ENCODE measurements at places on chromosomes 3 and 15.
A peak's percentile ranks its signal among the peaks of the same experiment; 100 is the strongest.

GRCh38 chr15:36106640-36107335 lies 472.6 kb upstream of the CDIN1 start:
- no peak for DNase-seq

GRCh38 chr3:103002425-103003176 lies 567.8 kb downstream of the ZPLD1 start:
- DNase-seq: no peak

DNA sequence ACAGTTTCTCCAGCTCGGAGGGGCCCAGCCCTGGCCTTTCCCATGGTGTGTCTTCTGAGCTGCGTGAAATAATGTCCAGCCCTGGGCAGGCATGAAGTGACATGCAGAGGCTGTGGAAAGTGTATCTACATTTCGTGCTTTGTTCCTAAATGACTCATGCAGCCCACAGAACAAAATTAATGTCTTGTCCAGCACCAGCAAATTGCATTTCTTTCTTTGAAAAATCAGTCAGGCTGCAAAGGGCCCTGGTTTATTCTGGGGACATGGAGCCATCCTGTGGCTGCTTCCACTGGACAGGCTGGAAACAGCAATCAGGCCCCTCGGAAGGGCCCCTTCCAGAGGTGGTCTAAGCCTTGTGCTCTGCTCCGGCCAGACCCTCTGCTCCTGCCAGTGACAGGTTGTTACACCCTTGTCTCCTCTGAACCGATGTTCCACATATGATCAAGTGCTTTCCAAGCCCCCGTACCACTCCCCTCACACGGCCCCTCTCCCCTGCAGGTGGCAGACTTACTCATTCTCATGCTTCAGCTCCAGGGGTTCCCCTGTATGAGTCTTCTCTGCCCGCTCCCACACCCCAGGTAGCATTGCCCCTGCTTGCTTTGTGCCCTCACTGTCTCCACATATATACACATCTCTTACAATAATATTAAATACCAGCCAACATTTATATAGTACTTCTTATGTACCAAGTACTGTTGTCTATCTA lies 33.7 kb downstream of the CRYGS start:
- no peak for DNase-seq

GRCh38 chr15:45384700-45385099 lies 6.4 kb upstream of the GATM start:
- no peak for DNase-seq

DNA sequence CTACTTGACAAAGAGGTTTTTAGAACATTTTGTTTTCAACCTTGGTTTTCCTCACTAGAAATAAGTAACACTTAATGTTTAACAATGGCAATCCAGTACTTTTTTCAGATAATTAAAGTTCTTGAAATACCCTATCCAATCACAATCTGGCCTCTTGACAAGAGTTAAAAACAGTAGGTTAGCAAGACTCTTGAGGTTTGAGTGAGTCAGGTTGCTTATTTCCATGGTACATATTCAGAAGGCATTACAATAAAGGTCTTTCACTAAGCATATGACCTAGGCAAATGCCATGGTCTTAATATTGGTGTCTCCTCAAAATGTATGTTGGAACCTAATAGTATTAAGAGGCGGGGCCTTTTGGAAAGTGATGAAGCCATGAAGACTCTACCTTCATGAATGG lies 5.6 kb downstream of the SUCNR1 start:
- no peak for DNase-seq

GRCh38 chr3:56157693-56158362 lies 310.4 kb downstream of the ERC2 start:
- peak; percentile 1 for DNase-seq

DNA sequence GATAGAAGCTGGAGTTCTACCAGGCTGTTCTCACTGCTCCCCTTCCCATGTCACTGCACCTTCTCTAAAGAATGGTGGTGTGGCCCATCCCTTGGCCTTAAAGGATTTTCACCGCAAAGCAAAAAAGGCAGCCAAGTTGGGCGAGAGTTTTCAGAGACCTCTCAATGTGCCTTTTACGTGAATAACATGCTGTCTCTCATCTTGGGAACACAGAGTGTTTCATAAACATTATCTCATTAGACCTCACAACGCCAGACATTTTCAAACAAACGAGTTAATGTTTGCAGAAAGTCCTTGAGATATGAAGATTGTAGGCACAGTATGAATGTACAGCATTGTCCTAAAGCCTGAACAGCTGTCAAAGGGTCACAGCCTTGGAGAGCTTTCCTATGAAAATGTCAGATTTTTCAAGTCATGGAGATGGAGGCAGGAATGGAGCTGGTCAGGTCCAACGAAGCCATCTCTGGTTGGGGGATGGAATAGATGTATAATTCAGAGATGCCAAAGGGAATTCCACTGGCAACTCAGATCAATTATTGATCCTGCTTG lies 21.3 kb downstream of the TM4SF1 start:
- DNase-seq: no peak

- DNase-seq: no peak
Observed at GRCh38 chr3:80898211-80898610, 863.2 kb downstream of the GBE1 start.

- no peak for DNase-seq
Observed at GRCh38 chr3:7506606-7507180, 645.8 kb downstream of the GRM7 start.

DNA sequence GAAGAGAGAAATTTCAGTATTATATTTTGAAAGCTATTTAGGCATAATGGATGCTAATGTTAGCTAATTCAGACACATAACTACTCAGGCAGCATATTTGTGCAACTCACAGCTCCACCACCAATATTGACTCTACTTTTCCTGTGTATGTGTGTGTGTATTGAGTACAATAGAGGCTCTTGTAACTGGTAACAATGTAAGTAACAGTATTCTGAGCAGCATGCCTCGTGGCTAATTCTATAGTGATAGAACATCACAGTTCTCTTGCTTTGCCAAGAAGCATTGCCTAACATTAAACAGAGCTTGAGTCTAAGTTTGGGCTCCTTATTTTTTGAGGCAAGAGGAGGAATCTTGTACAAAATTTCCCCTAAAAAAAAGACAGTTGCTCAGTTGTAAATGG lies 98.6 kb upstream of the ARHGEF26 start:
- no peak for DNase-seq

- no peak for DNase-seq
Observed at GRCh38 chr15:66698318-66698961, 3.6 kb upstream of the SMAD6 start.

GRCh38 chr3:64187065-64187959 lies 38.0 kb downstream of the PRICKLE2 start:
- no peak for DNase-seq

- no peak for DNase-seq
Observed at GRCh38 chr3:53616321-53616720, 121.9 kb downstream of the CACNA1D start.

GRCh38 chr15:94478763-94479162 lies 247.4 kb downstream of the MCTP2 start:
- DNase-seq: peak; percentile 1

DNA sequence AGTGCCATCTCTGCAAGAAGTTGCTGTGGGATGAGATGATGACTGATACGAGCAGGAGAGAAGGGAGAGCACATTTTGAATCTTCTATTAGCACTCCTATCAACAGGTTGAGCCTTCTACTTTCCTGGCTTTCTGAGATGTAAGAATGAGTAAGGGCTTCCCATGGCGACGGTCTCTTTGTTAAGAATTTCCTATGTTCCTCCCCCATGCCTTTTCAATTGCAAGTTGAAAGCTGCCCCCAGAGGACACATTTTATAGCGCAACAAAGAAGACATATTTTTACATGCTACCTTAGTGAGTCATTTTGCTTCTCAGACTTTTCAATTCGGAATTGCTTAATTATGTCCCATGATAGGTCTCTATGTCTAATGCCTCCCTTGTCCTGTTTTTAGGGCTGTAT lies 71.3 kb upstream of the LRTM1 start:
- no peak for DNase-seq

- no peak for DNase-seq
Observed at GRCh38 chr3:188904670-188905069, 267.1 kb upstream of the TPRG1 start.

- DNase-seq: no peak
Observed at GRCh38 chr3:189744235-189744634, 113.0 kb downstream of the TP63 start.

GRCh38 chr15:51727141-51727897 lies 10.1 kb downstream of the LYSMD2 start:
- no peak for DNase-seq

DNA sequence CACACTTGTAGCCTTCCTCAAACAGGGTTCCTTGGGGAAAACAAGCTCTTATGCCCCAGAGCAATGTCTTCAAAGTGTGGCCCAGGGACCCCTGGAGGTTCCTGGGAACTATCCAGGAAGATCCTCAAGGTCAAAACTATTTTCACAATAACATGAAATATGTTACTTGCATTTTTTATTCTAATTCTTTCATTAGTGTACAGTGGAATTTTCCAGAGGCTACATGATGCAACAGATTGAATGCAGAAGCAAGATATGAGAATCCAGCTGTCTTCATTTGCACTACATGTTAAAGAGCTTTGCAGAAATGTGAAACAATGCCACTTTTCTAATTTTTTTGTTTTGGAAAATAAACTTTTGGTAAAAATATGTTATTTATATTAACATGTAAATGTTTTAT lies 190.9 kb downstream of the SLC9A9 start:
- no peak for DNase-seq

DNA sequence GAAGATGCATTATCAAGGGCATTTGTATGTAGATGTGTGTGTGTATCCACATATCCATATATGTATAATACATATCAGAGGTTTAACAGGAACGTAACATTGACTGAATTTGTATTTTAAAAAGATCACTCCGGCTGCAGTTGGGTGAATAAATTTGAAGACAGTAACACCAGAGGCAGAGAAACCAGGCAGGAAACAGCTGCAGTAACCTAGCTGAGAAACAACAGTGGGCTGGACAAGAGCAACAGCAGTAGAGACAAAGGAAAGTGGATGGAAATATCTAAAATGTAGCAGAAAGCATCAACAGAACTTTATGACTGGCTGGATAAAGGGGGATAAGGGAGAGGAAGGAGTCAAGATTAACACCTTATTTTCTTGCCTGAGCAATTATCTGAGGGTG lies 68.3 kb upstream of the SETMAR start:
- no peak for DNase-seq

DNA sequence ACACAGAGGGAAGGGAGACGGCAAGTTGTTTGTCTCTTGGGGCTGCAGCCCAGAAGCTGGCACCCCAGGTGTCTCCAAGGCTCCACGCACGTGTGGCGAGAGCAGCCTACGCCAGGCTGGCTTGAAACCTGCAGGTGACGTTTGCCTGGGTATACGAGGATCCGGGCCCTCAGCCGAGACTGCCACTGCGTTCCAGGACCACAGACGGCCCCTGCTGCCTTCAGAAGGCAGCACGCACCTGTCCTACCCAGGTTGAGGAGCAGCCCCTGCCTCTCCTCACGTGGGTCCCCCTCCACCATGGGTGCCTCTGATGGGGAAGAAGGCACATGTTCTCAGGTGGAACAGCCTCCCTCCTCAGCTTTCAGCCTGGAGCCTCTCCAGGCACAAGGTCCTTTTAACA lies 75.3 kb upstream of the PRR20G start:
- no peak for DNase-seq

GRCh38 chr3:185820973-185821758 lies 3.7 kb downstream of the IGF2BP2 start:
- no peak for DNase-seq

GRCh38 chr3:72655131-72655551 lies 193.1 kb downstream of the SHQ1 start:
- no peak for DNase-seq

- DNase-seq: no peak
Observed at GRCh38 chr3:58249358-58250092, 11.9 kb downstream of the ABHD6 start.

DNA sequence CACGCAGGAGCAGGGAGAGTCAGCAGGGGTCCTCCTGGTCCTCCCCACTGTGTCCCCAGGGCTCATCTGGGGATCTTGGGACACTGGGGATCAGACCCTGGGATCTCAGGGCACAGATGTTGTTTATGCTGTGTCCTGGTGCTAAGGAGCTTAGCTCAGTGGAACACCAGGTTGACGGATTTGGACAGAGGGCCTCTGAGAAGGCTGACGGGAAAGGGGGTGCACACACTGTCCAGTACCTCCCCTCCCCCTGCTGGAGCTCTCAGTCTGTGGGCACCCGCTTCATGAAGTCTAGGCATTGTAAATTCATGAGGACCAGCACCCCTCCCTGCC lies 21.9 kb upstream of the SEMA3F start:
- DNase-seq: no peak

- DNase-seq: no peak
Observed at GRCh38 chr3:127698691-127699415, 26.1 kb downstream of the ABTB1 start.

DNA sequence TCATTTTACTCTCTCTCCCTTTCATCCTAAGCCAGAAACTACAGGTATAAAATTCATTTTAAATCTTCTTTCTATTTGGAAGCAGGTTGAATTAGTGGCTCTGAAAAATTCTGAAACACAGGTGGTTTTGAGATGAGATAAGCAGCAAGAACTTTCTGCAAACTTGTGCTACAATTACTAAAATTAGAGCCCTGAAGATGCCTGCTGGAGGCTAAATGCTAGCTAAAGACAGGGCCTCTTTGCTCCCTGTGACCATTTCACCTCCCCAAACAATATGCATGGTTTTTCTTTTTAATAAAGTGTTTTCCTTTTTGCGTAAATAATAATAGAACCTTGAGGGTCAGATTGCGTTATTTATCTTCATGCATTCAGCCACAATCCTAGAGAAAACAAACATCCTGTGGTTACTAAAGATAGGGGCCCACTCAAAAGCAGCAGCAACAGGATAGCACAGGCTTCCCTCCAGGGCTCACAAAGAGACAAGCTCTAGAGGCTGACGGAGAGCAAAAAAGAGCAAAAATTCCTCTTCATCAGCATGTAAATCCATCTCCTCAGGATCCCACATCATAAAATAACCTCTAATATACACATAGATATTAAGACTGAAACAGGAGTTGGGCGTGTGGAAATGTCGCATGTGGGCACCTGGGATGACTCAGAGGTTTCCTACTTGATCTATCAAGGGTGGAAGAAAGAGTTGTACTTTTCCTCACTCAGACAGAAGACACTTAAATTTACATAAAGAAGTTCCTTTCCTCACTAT lies 26.5 kb upstream of the CP start:
- no peak for DNase-seq

GRCh38 chr15:33451385-33451784 lies 140.6 kb downstream of the RYR3 start:
- no peak for DNase-seq

DNA sequence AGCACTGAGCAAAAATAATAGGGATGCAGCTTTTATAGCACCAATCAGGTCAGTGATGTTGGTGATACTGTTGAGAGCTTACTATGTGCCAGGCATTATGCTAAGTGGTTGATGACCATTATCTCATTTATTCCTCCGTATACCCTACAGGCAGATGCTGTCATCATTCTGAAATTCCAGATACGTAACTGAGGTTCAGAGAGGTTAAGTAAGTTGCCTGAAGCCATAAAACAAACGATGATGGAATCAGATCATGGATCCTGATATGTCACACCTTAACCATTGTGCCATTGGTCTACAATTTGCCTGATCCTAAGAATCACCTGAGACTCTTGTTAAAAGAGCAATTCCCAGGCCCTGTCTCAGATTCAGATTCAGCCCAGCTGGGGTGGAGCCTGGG lies 49.5 kb downstream of the ST6GAL1 start:
- DNase-seq: no peak
